ENCODE measurements at places on chromosomes 5 and 9.

- peak; percentile 56 for DNase-seq
These were observed at the start of gene RASGRF2 for GRCh38 chr5:80959768-80960442. TSS of gene RASGRF2 (plus strand) at chr5:80960363. CDS start at chr5:80960739, 376 bp downstream.

DNA sequence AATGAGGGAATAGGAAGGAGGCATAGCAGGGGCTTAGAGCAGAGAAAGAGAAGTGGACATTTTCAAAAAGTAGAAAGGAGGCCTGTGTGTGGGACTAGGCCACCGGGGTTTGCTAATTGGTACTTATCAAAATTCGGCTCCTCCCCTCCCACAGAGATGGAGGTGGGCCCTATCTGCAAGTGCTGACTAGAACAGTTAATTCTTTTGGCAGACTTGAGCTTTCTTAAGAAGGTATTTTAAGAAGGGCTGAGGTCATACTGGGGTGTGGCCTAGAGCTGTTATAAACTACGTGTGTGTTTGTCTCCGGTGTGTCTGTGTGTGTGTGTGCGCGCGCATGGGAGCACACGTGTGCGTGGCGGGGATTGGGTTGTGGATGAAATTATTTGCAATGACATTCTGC lies 1086.5 kb downstream of the EFNA5 start:
- no peak for DNase-seq

DNA sequence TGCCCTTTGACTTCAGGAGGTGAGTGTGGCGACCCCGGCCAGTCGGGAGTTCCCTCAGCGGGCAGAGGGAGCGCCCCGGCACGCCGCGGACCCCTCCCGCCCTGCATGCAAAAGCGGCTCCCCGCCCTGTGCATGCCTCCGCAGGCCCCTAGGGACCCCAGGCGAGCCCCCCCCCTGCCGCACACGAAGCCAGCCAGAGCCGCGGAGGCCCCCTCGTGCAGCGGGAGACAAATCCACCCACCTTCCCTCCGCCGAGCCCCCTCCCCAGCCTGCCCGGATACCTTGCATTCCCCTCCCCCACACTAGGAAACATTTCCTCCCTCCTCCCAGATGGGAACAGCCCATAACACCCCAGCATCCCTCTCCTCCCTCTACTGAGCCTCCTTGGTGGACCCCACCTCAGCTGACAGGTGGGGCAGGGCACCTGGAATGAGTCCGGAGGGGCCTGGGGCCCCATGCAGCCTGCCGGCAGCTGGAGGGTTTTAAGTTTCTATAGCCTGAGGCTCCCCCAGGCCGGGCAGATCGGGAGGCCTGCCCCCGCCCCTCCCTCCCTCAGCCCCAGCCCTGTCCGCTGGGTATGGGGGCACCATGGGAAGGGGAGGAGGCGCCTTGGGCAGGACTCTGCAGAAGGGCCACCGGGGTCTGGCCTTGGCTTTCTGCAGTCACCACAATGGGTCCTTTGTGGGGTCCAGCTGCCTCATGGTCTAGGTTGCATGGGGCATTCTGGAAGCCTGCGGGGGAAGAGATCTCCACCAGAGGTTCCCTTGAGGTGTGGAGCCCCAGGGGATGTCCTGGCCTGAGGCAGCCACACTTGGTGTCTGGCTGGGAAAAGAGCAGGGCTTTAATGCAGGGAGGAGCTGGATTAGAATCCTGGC lies 601 bp downstream of the ERGIC1 start:
- DNase-seq = peak; percentile 15

GRCh38 chr5:120241400-120241799 lies 222.7 kb upstream of the PRR16 start:
- no peak for DNase-seq

DNA sequence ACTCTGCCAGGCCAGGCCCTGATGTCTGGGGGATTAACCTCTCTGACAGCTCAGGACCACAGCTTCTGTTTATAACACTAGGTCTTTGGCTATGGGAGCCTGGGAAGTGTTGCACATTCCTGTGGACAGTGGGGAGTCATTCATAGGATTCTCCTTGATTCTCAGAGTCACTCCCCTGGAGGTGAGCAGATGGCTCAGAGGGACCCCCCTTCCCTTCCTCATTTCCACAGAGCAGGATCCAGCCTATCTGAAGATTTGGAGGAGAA lies 60.2 kb downstream of the NRG2 start:
- DNase-seq = no peak

GRCh38 chr9:92478783-92479182 lies 3.5 kb downstream of the ASPN start:
- DNase-seq = no peak

DNA sequence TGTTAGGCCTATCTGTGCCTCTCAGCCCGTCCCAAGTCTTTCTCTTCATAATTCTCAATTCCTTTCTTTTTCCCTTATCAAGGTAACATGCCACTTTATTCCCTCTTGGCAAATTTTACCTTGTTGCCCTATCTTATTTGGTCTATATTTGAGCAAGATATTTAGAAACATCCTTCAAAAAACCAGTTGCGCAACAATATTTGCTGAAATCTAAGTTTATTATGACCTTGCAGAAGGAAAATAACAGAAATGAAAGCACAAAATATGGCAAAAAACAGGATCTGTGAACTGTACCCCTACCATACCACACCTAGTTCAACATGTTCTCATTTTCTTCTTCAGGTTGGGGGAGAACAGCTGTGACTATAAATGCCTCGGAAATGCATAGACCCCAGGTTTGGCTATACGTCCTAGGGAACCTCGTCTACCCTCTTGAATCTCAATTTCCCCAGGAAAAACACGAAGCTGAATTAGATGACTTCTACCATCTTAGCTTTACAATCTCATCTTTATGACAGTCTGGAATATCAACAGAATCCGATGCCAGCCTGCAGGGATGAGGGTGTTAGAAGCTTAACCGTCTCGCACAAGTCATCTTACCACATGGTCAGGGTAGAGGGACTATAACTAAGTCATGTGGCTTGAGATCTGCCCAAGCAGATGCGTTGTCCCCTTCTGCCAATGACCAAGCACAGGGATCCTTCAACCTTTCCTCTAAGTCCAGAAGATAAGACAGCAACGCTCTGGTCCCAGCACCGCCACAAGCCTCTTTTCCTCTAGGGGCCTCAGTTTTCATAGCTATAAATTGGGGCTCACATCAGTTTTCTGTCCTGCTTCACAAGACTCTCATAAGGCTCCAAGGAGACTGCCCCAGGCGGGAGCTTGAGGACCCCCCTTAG lies 1.3 kb downstream of the LCP2 start:
- DNase-seq = no peak

GRCh38 chr9:351916-352315 lies 137.3 kb downstream of the DOCK8 start:
- DNase-seq = no peak

GRCh38 chr5:21432646-21433045 lies 1420.5 kb downstream of the CDH12 start:
- DNase-seq = no peak

DNA sequence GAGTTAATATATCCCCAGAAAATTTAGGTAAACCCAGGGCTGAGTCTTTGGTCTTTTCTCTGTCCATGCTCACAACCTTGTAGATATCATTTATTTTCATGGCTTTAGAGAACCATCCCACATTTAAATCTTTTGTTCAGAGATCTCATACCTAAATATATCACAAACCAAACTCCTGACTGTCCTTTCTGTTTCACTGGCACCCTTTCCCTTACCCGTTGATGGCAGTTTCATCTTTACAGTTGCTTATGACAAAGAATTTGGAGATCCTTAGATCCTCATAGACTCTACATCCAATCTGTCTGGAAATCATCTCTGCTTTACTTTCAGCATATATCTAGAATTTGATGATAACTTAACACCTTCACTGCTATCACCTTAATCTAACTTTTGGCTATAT lies 19.2 kb downstream of the RNF180 start:
- no peak for DNase-seq

- no peak for DNase-seq
These were observed 48.9 kb downstream of the PBX3 start for GRCh38 chr9:125795970-125796596.

GRCh38 chr9:1460143-1460769 lies 410.1 kb downstream of the DMRT2 start:
- DNase-seq = peak; percentile 28

GRCh38 chr9:75233011-75233410 lies 144.7 kb downstream of the OSTF1 start:
- no peak for DNase-seq

DNA sequence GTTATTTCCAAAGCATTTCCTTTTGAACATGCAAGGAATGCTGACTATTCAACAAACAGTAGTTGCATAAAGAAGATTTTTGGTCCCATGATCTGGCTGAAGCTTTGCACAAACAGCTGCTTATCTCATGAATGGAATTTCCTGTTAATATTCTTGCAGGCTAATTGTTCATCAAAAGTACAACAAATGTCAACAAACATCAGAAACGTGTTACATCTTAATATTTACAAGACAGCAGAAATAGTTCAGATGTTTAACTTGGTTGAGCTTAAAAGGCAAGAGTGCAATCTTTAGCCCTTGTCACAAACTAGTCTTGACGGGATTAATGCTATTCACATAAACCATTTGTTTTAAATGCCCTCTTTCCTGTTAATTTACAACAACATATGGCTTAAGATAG lies 47.9 kb upstream of the BASP1 start:
- no peak for DNase-seq

DNA sequence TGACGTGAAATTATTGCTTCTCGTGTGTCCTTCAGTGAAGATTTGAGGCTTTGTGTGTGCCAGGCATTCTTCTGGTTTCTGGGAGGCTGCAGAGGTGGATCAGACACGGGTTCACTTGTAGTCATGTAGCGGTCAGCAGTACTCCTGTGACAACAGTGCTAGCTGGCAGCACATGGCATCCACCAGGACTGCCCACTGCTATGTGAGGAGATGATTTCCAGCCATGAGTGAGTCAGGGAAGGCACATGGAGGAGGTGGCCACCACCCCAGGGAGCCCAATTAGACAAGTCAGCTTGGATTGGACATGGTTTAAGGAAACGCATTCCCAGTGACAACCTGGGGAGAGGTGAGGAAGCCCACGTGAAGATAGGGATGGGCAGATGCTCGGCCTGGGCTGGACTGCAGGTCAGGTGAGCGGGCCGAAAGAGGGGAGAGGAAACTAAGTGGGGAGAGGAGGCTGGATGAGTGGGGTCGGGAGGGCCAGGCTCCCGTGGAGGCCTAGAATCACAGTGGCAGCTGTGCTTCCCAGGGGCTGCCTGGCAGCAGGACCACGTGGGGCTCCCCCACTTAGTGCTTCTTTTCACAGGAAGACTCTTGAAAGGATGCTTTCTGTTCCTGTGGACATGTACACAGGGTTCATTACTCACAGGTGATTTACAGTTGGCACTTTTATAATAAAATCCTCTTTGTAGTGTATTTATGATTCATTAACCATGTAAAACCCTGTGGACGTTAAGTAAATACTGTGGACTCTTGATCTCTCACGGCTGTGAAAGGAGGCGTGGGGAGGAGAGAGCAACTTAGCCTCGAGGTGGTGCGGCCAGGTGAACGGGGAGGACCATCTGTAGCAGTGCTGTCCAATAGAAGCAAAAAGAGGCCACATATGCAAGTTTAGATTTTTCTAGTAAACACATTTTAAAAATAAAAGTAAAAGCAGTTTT lies 80.0 kb upstream of the OTULINL start:
- no peak for DNase-seq

- no peak for DNase-seq
These were observed 265.4 kb upstream of the KLF9 start for GRCh38 chr9:70679845-70680244.

GRCh38 chr9:77589046-77589795 lies 58.9 kb downstream of the GNA14 start:
- no peak for DNase-seq

DNA sequence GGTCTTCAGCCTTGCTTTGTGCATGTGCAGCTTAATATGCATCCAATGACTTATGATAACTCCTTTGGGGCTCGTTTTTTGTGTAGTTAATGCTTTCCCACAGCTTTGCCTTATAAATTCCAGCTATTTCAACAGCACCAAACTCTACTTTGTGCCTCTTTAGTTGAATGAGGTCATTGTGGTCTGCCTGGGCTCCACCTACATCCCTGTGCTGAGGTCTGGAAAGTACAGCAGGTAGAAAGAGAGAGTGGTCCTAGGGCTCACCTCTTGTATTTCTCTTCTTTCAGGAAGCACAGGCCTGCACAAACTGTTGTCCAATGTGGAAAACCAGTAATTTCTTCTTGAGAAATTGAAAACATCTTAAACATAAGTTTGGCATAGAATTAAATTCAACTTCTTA lies 167.2 kb downstream of the XRCC4 start:
- no peak for DNase-seq

DNA sequence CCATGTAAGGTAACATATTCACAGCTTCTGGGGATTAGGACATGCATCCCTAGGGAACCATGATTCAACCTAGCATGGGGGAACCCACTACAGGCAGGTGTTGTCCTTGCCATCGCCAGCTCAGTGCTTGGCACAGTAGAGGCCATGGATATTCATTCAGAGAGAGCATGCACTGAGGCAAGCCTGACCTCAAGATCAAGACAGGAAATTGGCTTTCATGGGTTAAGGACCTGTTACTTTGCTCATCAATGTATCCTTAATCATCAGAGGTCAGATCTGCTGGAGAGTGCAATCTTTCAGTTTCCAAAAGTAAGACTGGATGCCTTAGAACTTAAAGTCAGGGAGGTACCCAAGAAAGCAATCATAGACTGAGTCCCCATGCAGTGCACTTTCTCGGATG lies 84.0 kb downstream of the KCNIP1 start:
- DNase-seq = no peak

DNA sequence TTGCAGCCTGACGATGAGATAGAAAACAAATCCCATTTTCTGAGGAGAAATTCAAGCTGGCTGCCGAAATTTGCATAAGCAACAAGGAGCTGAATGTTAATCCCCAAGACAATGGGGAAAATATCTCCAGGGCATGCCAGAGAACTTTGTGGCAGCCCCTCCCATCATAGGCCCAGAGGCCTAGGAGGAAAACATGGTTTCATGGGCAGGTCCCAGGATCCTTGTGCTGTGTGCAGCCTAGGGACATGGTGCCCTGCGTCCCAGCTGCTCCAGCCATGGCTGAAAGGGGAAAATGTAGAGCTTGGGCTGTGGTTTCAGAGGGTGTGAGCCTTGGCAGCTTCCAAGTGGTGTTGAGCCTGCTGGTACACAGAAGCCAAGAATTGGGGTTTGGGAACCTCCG lies 48.8 kb upstream of the MAN2A1 start:
- DNase-seq = no peak

DNA sequence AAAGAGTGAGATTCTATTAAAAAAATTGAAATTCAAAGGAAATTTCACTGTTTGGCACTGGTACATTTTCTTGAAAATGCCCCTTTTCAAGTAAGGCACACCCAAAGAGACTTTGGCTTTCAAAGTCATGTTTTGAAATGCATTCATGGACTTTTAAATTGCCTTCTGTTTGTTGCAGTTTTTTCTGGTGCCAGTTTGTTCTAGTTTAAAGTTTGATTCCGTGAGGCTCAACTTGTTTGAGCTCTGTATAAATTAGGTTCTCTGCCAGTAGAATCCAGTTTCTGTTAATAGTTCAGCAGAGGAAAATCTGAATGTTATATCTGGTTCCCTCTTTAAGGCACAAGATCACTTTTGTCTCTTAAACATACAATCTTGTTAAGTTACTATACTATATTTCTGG lies 16.4 kb downstream of the ATP6V0E1 start:
- DNase-seq = no peak

DNA sequence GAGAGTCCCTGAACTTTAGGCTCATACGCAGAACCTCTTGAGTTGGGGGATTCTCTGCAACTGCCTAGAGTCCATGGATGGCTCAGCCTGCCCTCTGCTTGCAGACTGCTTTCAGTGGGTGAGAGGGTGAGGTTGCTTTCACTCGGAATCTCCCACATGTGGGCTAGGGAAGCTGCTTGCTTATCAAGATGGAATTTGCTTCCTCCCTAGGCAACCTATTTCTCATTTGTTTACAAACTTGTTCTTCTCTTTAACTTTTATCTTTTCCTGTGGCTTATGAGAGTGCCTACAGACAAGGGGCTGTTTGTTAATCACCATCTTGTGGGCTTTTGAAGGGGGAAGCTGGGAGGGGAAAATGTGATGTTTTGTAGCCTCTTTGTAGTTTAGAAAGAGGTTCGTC lies 10.0 kb downstream of the TLE4 start:
- DNase-seq = peak; percentile 14
